Activated gamma-delta T cell treated with Interleukin-2 at 50 U/mL for 16 hours (primary cell): ENCODE measurements at places on chromosomes 7 and 10.

- DNase-seq, result no peak
These were observed 20.2 kb upstream of the FHIP2A start for GRCh38 chr10:114801411-114801813.

- DNase-seq, result no peak
These were observed 110.7 kb upstream of the PLXNA4 start for GRCh38 chr7:132687016-132687415.

DNA sequence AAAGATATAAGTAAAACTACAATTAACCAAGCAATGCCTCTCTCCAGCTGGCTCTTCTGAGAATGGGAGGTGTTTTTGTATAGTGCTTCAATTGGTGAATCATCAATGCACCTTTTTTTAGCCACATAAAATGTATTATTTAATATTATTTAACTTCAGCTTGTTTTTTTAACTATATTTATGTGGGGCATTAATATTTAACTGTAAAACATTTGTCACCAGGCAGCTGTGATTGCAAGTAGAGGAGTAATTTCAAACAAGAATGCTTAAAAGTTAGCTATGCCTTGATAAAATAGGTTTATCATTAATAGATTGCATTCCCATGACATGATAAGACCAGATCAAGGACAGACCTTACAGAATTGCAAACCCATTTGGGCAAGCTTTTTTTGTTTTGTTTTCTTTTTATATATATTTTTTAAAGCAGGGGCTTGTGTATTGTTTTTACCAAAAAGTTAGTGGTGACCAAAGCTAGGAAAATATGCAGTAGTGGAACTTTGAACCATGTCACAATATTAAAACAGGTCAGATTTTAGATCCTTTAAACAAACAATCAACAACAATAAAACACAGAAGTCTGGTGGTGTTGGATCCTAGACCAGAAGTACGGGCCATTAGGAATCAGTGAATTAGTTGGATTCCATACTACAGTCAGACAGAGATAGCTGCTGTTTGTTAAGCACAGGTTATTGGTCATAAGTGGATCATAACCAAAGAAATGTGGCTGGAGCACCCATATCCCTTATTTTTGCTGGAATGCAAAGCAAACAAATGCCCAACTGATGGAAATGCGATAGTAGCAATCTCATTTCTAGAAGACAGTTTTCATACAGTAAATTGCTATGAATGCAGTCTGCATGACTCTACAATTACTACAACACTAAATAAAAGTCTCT lies 2.9 kb downstream of the CAV2 start:
- no peak for DNase-seq

GRCh38 chr7:143415742-143416397 lies 7.2 kb upstream of the EPHA1 start:
- no peak for DNase-seq

GRCh38 chr7:11615174-11615573 lies 216.8 kb downstream of the THSD7A start:
- DNase-seq, result no peak

GRCh38 chr7:26583094-26583648 lies 281.2 kb downstream of the SKAP2 start:
- DNase-seq, result no peak

- DNase-seq, result no peak
These were observed 135.9 kb upstream of the CCDC6 start for GRCh38 chr10:60042262-60042661.

- DNase-seq, result no peak
These were observed 406.5 kb downstream of the SUGCT start for GRCh38 chr7:40541336-40541735.

GRCh38 chr7:45642044-45642443 lies 67.9 kb downstream of the ADCY1 start:
- DNase-seq, result no peak

- no peak for DNase-seq
These were observed 134.0 kb downstream of the CD36 start for GRCh38 chr7:80772347-80772993.

DNA sequence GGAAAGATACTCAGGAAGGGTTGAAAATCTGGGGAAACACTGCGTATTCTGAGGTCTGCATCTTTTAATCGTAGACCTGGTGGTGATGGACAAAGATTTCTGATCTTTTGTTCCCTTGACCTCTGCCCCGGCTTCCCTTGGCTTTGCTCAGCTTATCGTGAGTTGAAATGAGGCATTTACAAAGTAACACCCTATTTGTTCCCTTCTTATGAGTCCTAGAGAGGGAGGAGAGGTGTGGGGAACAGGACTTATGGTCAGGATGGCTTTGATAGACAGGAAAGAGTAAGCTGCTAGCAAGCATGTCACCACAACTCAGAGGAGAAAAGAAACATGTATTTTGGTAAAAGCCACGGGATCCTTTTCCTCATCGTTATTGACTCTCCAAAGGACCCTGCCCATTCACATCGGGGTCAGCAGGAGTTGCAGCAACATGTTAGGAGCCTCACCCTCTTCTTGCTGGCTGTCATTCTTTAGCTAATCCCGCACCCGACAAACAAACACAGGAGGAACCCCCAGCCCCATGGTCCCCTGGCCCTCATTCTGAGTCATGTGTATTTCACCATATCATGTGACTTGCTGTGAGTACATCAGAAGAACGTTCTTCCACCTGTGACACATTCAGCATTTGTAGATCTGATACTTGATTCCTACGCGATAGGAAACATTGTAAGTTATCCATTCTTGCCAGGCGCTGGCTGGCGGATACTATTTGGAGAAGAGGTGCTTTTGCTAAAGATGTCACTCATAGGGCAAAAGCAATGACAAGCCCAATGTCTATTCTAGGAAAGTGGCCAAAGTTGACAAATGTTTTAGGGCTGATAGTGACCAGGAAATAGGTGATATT lies 170.1 kb downstream of the RTKN2 start:
- DNase-seq, result no peak

GRCh38 chr7:4132221-4132620 lies 549.9 kb upstream of the FOXK1 start:
- DNase-seq, result no peak

GRCh38 chr7:144821067-144821466 lies 14.8 kb downstream of the TPK1 start:
- no peak for DNase-seq

GRCh38 chr10:13165177-13165576 lies 3.8 kb downstream of the MCM10 start:
- no peak for DNase-seq

- DNase-seq, result no peak
These were observed 199.1 kb upstream of the AHR start for GRCh38 chr7:17099083-17099973.

DNA sequence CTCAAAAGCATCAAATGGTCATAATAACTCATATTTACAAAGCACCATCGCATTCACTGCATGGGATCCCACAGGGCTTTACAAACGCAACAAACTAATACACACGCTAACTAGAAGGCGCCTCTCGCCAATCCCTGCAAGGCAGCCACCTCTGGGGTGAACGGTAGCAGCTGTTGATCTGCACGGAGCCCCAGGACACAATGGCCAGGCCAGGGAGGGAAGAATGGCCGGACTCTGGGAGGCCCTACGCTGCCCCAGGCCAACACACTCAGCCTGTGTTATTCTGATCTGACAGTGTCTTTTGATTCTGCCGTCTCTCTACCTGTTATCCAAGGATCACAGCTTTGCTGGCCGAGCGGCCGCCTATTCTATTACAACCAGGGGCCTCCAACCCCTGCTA lies 41.8 kb downstream of the HABP2 start:
- DNase-seq, result no peak

DNA sequence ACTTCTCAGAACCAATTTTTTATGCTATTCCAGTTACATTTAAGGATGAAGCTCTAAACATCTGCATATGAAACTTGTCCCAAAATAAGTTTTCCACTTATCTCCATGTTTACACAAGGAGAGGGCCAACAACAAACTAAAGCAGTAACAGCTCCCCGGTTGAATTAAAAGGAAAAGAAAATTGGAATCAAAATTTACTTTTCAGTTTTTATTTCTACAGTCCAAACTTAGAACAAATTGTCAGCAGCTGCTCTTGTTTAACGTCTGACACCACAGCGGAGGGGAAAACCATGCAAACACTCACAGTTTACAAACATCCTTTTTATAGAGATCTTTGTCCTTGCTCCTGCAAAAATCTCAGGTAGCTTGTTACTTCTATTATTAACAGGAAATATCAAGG lies 101.3 kb downstream of the COL28A1 start:
- DNase-seq, result no peak

- no peak for DNase-seq
These were observed 106.7 kb upstream of the LAMB4 start for GRCh38 chr7:108236681-108237415.
